DMS53 (cell line): ENCODE measurements at places on chromosomes 2 and 18.

- no peak for DNase-seq
These were observed 10.7 kb upstream of the CASP10 start for GRCh38 chr2:201172279-201172678.

- peak; percentile 68 for DNase-seq
These were observed 517.0 kb downstream of the PTPRM start for GRCh38 chr18:8084160-8084559.

GRCh38 chr18:3340682-3341097, 78.8 kb downstream of the MYL12B start:
- DNase-seq = peak; percentile 89

DNA sequence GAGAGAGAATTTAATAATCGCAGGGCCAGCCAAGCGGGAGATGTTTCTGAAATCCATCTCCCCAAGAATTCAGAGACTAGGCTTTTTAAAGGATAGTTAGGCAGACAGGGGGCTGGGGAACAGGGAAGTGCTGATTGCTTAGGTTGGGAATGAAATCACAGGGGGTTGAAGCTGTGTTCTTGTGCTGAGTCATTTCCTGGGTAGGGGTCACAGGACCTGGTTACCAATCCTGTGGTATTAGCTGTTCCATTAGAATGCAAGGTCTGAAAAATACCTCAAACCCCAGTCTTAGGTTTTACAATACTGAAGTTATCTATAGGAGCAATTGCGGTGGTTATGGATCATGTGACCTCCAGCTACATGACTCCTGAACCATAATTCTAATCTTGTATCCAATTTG, 4.6 kb downstream of the SP140 start:
- DNase-seq = no peak

DNA sequence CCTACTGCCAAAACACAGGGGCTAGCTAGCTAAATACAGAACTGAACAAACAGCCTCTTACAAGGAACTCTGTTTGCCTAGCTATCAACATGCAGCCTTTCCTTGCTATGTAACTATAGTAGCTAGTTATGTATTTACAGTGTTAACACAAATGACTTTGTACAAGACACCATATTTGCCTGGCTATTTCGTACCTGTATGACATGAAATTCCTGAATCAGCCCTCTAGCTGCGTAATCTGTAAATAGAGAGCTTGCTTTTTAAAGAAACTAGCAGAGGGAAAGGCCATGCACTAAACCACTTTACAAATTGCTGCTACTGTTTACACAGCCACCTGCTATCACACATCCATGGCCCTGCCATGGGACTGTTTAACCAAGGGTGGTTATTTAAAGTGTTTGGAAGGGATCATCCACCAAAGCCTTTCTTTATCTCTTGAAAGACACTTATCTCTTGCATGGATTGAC, 248.7 kb downstream of the TFCP2L1 start:
- DNase-seq = peak; percentile 98

- DNase-seq = no peak
These were observed 30.6 kb downstream of the CFAP221 start for GRCh38 chr2:119574864-119575263.

- no peak for DNase-seq
These were observed 75.1 kb upstream of the MAP4K4 start for GRCh38 chr2:101622210-101623030.

DNA sequence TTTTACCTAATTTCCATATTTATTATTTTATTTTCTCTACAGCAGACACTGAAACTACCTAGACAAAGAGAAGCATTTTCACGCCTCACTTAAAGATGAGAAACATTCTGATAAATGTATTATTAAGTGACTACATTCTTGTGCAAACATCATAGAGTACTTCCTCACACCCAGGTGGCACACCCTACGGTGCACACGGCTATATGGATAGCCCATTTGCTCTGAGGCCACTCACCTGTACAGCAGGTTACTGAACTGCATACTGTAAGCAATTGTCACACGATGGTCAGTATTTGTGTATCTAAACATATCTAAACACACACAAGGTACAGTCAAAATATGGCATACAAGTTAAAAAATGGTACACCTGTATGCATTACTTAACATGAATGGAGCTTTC, 481.4 kb downstream of the CMPK2 start:
- peak; percentile 28 for DNase-seq

GRCh38 chr2:210174086-210174485, 2.9 kb upstream of the KANSL1L start:
- DNase-seq = no peak

DNA sequence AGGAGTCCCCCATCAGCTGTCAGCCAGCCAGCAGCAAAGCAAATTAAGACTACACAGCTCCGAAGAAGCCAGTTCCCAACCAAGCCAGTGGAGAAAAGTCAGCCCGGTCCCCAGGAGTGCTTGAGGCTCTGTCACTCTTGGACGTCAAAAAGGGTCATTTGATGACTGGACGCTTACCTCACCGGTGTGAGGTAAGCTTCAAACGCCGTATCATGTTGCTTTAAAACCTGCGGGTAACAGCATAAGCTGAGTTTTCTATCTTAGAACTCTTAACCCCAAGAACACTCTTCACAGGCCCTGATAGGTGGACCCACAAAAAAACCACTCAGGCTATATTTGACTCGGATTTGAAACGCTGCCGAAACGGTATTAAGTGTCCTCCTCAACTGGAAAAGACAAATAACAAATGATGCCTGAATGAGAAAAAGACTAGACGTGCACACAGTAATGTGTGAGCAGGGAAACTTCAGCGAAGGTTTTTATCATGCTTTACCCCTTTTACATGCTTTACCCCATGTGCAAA, 682 bp upstream of the LNPK start:
- DNase-seq = peak; percentile 87
